ENCODE measurements at places on chromosomes 2 and 18.

GRCh38 chr2:119730671-119731177, 29.0 kb upstream of the PTPN4 start:
- no peak for DNase-seq

GRCh38 chr2:24919037-24919505, 966 bp downstream of the ADCY3 start:
- DNase-seq, result peak; percentile 19

DNA sequence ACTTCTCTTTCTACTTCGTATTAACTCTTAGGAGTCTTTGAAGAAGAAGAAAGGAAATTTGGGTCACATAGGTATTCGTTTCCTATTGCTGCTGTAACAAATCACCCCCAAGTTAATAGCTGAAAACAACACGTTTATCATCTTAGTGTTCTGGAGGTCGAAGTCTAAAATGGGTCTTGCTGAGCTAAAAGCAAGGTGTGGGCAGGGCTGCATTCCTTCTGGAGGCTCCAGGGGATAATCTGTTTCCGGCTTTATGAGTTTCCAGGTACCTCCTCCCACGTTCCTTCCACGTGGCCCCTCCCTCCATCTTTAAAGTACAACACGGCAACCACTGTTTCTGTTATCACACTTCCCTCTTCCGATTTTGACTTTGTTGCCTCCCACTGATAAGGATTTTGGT, 233.5 kb upstream of the RBBP8 start:
- DNase-seq, result no peak

- no peak for DNase-seq
Observed at GRCh38 chr2:62765619-62766376, 60.3 kb downstream of the EHBP1 start.

DNA sequence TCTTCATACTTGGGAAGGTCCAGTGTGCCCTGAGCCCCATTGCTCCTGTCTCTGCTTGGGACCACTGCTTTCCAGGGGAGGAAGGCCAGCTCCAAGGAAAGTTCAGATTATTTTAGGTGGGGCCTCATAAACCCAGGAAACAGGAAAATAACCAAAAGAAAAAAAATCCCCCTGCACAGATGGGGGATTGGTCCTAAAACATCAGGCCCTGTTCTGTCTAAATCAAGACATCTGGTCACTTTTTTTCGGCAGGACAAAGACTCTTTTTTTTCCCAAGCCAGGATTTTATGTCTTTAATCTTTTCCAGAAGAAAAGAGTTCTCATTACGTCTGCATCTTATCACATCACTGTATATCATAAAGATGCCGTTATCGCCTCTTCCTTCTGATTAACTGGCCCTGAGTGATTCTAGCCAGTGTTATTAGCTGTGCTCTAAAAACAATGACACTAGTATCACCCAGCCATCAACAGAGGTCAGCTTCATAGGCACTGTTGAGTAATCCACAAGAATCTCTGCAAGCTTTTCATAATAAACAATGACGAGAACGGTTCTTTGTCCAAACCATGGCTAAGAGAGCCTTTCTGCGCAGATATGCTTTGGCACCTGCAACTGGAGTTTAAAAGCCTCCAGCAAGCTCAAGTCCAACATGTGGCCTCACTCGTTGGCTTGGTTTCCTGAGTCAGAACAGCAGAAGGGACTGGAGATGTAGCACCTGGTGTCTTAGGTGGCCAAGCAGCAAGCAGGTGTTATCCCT, 138.2 kb downstream of the VAPA start:
- DNase-seq, result no peak

- DNase-seq, result no peak
Observed at GRCh38 chr18:22113144-22113844, 56.1 kb upstream of the GATA6 start.

- no peak for DNase-seq
Observed at GRCh38 chr2:169673921-169674320, 20.3 kb downstream of the CFAP210 start.

- DNase-seq, result no peak
Observed at GRCh38 chr2:239697399-239698164, 296.8 kb upstream of the HDAC4 start.

DNA sequence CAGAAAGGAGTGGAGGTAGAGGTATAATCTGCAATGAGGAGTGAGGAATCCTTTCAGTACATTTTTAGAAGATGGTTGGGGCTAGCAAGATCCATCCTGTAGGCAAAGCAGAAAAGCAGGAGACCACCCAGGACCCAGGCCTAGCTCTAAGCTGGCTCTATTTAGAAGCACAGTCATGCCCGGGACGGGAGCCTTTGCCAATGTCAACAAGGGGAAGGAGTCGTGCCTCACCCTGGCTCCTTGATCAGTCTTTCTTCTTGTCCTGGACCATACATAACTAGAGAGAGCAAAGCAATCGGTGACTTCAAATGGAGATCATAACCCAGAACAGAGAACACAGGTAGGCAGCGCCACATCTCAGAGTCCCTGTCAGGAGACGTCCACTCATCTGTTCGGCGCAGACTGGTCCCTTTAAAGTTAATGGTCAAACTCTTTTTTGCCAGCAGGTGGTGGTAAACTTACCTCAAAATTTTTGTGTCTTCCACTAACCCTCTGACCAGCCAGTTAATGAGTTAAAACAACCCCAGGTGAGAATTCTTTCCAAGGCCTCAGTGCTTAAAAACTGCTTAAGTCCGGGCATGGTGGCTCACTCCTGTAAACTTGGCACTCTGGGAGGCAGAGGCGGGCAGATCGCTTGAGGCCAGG, 8.0 kb downstream of the MC5R start:
- DNase-seq, result no peak

- no peak for DNase-seq
Observed at GRCh38 chr2:238424313-238424700, 2.4 kb upstream of the ASB1 start.

- no peak for DNase-seq
Observed at GRCh38 chr2:134212746-134213145, 41.1 kb upstream of the MGAT5 start.

DNA sequence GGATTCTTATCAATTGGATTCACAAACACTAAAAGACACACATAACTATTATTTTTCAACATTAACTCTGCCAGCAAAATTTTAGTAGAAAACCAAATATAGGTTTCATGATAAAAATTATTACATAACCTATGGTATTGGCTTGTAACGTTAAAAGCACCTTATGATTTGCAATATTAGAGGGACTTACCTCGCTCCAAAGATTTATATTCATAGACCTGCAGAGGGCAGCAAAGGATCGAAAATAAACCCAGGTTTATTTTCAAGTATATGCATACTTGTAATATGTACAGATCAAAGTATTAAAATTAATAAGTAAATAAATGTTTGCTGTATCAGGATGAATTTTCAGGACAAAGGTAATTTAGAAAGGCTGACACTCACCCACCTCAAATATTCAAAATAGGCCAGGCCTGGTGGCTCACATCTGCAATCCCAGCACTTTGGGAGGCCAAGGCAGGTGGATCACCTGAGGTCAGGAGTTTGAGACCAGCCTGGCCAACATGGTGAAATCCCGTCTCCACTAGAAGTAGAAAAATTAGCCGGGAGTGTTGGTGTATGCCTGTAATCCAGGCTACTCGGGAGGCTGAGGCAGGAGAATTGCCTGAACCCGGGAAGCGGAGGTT, 45.3 kb downstream of the LRPPRC start:
- DNase-seq, result no peak

GRCh38 chr18:43648002-43648401, 370.7 kb upstream of the SYT4 start:
- DNase-seq, result no peak

GRCh38 chr2:129957891-129958290, 21.6 kb upstream of the RAB6C start:
- DNase-seq, result no peak

Data from stimulated activated CD4-positive, alpha-beta T cell treated with anti-CD3 and anti-CD28 coated beads, Interleukin-1b, Interleukin-23, amount 100 ng/mL, for 1 hour (primary cell).